ENCODE measurements at places on chromosomes 16 and 17.

GRCh38 chr17:79952901-79953300, 82.8 kb downstream of the TBC1D16 start:
- DNase-seq, result no peak

GRCh38 chr16:89827383-89828198, 684 bp upstream of the SPIRE2 start:
- DNase-seq, result no peak

- DNase-seq, result no peak
Observed at GRCh38 chr16:17512636-17513220, 42.0 kb upstream of the XYLT1 start.

- no peak for DNase-seq
Observed at GRCh38 chr17:47119746-47120520, 69.2 kb downstream of the CDC27 start.

DNA sequence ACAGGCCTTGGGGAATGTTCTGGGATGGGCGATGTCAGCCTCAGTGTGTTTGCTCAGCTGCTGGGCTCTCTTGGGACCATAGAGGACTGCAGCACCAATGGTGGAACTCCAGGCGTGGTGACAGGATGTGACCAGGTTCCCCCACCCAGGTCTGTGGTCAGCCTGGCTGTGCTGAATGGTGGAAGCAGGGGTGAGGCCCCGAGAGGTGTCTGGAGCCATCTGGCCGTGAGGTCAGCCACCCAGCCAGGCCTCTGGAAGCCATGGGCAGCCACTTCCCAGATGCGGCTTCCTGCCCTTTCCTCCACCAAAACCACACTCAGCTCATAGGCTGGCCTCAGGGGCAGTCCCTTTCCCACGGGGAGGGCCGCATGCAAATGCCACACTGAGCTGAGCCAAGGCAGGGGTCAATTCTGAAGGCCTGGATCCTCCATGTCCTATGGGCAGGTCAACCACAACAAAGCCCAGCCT, 7.8 kb upstream of the MAPK7 start:
- no peak for DNase-seq

DNA sequence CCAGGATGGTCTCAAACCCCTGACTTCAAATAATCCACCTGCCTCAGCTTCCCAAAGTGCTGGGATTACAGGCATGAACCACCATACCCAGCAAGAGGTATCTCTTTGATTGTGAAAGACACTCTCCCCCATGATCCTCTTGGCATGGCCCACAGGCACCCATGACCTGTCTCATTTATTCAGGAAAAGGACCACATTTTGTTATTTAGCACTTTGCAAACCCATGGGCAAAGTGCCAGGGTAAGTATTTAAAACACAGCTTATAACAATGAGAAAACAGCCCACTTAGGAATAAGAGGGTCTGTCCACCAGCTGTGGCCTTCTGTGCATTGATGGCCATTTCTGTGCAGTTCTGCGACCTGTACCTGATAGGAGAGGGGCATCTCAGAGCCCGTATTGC, 12.8 kb upstream of the AKTIP start:
- DNase-seq, result no peak

GRCh38 chr17:62008294-62008693, 56.8 kb downstream of the MED13 start:
- DNase-seq, result no peak

GRCh38 chr17:59483860-59484259, 81.5 kb upstream of the DHX40 start:
- no peak for DNase-seq

GRCh38 chr16:4426021-4426684, 485 bp downstream of the DNAJA3 start:
- DNase-seq, result no peak

DNA sequence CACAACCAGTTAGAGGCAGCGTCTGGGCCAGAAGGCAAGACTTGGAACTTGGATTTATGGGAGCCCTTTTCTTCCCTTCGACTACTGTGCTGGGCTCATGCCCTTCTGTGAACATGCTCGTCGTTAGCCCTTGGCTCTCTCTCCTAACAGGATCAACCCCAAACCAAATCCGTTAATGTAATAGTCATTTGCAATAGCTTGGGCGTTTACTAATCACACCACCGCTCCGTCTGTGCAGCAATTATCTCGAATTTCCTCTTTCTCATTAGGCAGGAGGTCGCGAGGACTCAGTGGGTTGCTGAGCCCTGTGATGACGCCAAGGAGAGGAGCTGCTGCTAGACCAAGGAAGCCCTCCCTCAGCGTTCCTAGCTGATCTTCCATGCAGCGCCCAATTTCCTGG, 114.7 kb downstream of the ENGASE start:
- DNase-seq, result no peak

DNA sequence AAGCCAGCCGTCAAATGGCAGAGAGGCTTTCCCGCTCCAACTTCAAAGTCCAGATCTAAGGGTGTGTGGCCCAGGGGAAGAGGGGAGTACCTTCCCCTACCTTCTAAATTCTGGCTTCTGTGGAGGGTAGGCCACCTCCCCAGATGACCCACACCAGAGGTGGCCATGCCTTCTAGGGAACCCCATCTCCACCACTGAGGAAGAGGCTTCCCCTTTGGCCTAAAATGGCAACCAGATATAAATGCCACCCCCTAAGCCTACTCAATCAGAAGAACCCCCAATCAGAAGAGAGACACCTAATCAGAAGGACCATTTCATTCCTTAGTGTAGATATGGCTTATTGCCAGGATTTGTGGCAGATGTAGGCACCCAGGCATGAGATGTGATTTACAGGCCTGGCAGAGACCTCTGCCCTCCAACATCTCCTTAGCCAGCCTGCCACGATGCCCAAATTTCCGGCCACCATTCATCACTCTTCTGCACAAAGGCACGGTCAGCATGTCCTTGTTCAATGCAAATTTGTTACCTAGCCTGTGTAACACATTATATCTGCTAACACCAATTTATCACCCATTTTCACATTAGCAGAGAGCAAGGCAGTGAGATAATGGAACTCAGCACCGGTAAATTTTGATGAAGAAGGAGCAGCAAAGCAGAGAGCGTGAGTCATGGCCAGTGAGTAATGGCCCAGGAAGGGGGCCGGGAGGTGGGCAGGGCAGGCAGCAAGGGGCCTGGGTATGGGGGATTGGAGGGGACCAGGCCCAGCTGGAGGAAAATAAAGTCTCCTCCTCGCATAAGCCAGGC, 1.2 kb upstream of the MGAT5B start:
- no peak for DNase-seq

- no peak for DNase-seq
Observed at GRCh38 chr17:12995106-12995895, 22.5 kb downstream of the ELAC2 start.

- DNase-seq, result no peak
Observed at GRCh38 chr17:56432443-56432842, 161.1 kb upstream of the NOG start.
